ENCODE measurements at places on chromosomes 13 and 19. TPM values are rescaled to one million over a fixed set of nuclear protein-coding genes. Genes with fewer than 3 reads are reported as not detected.

- no peak for DNase-seq
- H3K27me3 ChIP-seq, result peaks cover 5% of the 10 kb centered on the region
- H3K27ac ChIP-seq, result peak overlapping the region; percentile 51
- peak overlapping the region; percentile 93 for H3K4me3 ChIP-seq
- H3K36me3 ChIP-seq, result peaks cover under 1% of the 10 kb centered on the region
Measured at GRCh38 chr13:39655041-39655568, 357 bp upstream of the COG6 start.

DNA sequence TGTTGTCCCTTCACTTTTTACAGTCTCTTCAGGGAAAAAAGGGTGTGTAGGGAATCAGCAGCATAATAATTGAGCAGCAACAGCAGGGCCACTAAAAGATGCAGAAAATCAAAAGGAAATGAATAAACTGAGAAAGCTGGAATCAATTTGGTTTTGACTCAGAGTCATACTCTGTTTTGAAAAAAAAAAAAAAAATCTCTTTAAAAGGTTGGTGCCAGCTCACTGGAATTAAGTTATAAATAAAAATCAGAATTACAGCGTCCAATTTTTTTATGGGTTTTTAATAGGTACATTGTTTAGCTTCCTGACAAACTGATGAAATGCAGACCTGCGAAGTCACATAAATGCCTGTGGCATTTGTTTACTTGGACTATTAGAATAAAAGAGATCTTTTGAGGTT lies 231.9 kb downstream of the COG6 start:
- DNase-seq, result no peak
- no peak overlapping the region for H3K27ac ChIP-seq
- peaks cover 12% of the 10 kb centered on the region for H3K36me3 ChIP-seq
- no peaks in the 10 kb centered on the region for H3K27me3 ChIP-seq
- H3K4me1 ChIP-seq, result peaks cover 5% of the 10 kb centered on the region

DNA sequence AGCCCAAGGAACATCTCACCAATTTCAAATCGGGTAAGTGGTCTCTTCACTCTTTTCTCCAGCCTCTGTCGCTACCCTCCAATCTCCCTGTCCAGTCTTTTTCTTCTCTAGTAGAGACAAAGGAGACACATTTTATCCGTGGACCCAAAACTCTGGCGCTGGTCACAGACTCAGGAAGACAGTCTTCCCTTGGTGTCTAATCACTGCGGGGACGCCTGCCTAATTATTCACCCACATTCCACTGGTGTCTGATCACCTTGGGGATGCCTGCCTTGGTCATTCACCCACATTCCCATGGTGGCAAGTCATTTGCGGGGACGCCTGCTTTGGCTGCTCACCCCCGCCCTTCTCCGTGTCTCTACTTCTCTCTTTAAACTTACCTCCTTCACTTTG lies 13.8 kb upstream of the OR10H1 start:
- no peaks in the 10 kb centered on the region for H3K27me3 ChIP-seq
- no peak overlapping the region for H3K4me3 ChIP-seq
- DNase-seq, result no peak
- peaks cover 13% of the 10 kb centered on the region for H3K36me3 ChIP-seq
- no peaks in the 10 kb centered on the region for H3K4me1 ChIP-seq

POLR1G gene
- 11.7 TPM for total RNA-seq

ZNF723 gene
- total RNA-seq, result not detected

FAM216B gene
- total RNA-seq, result not detected

APC2 gene
- total RNA-seq, result 39.2 TPM

DNA sequence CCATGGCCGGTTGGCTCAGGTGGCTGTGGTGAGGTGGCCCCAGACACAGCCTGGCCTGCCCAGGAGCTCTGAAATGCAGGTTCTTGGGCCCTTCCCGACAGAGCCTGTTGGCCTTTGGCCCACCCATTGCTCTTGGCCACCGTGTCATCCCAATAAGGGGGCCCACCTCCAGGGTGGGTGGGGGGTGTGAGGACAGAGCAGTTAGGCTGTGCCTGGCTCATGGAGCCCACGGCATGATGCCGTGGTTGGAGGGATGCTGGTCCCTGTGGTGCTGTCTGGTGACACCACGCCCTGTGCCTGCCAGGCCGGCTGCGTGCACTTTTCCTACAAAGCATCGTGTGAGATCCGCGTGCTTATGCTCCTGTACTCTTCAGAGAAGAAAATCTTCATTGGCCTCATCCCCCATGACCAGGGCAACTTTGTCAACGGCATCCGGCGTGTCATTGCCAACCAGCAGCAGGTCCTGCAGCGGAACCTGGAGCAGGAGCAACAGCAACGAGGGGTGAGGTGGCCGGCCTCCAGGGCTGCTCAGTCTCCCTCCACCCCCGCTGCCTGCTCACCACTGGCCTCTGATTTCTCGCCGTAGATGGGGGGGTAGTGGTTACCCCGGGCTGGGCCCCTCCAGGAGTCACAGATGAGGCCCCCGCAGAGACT lies 7.6 kb downstream of the PNKP start:
- DNase-seq, result no peak
- H3K27ac ChIP-seq, result no peak overlapping the region
- peak overlapping the region; percentile 69 for H3K4me3 ChIP-seq
- peaks cover 25% of the 10 kb centered on the region for H3K27me3 ChIP-seq

ZNF439 gene
- 6.6 TPM for total RNA-seq

KLK15 gene
- not detected for total RNA-seq

All from neural crest cell (in vitro differentiated cells).